ENCODE measurements at places on chromosomes 2 and 18.

GRCh38 chr2:191115391-191115790 is 35.4 kb downstream of the STAT4 start:
- DNase-seq = no peak

DNA sequence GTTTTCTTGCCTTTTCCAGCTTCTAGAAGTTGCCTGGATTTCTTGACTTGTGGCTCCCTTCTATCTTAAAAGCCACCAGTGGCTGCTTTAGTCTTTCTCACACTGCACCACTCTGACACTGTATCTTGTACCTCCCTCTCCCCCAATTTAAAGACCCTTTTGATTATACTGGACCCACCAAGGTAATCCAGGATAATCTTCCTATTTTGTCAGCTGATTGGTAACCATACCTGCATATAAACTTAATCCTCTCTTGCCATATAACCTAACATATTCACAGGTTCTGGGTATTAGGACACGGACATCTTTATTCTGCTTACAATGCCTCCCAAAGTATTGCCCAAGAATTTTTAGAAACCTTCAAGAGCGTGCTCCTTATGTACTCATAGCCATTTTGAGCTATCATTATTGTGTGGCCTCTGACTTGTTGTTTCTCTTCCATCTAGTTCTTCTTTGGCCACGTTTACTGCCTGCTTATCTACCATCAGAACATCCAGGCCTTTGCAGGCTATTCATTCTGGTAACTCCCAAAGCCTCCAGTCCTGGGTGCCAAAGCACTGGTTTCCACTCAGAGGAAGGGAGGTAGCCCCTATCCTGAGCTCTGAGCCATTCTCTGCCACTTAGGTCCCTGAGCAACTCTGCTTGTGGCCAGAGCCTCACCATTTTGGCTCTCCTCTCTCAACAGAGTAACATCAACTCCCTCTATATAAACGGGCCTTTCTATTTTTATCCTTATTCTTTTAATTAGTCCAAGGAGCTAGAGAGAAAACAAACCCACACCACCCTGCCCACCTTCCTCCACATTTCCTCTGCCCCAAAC is 70.8 kb downstream of the MYO3B start:
- DNase-seq = no peak

DNA sequence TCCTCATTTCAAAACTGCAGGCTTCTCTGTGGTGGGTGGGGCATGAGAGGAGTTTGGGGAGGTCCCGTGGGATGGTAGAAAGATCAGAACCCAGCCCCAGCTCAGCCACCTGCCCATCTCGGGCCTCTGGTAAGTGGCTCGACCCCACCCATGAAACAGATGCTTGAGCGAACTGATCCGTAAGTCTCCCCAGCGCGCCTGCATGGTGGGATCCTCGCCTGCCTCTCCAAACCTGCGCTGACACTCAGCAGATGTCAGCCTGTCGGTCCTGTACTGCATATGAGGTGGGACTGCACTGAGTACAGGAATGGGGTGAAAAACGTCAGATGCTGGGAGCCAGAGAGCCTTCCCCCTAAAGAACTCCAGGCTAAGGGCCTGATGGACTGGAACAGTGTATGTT is 15.9 kb upstream of the RPL31 start:
- no peak for DNase-seq

- DNase-seq = peak; percentile 21
These were observed 6.9 kb downstream of the YES1 start for GRCh38 chr18:805008-805754.

DNA sequence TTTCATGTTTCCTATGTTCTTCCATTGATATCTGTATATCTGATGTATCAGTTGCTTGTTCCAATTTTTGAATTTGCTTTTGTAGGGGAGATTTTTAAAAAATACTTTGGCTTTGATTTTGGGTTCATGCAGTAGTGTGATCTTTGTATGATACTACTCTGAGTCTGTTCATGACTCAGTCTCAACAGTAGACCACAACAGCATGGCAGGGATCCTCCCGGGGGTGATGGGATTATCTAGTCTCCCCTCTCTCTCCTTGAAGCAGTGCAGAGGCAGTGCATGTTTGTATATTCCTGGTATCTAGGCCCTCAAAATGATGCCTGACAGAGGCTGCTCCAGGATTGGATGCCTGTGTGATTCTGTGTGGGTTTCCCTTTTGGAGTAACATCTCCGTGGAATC is 55.3 kb downstream of the G6PC2 start:
- no peak for DNase-seq

DNA sequence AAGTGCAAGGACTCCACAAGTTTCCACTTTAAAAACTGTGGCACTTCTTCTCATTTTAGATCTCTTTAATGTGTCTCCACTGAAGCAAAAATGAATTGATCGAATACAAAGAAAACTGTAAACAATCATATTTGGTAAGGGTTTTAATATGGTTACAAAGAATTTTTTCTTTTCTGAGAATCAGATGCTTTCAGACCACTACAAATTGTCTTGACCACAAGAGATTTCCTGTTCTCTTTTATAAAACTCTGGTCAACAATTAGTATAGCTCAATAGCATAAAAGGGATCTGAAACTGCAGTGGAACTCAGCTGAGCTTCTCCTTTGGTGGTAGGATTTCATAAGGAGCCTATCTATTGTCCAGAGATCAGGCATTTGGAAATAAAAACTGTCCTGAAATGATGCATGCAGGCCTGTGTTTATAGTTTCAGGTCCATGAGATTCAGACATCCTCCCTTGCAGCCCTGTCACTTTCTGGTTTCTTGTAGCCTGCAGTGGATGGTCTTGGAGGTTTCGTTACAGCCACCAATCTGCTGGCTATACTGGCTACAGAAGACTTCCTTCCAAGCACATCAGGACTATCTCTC is 120.0 kb downstream of the DOCK10 start:
- DNase-seq = no peak

DNA sequence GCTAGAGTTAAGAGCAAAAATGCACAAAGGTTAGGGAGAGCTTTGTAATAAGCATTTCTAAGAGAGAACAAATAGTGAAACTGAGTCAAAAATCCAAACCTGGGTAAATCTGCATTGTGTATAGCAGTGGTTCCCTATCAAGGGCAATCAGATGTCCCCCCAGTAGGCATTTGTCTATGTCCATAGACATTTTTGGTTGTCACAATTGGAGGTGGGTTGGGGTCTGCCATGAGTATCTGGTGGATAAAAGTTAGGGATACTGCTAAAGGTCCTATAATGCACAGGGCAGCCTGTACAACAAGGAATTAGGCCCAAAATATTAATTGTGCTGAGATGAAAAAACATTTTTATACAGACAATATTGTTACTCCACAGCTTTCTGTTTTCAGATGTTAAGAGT is 21.0 kb downstream of the NOP58 start:
- no peak for DNase-seq

DNA sequence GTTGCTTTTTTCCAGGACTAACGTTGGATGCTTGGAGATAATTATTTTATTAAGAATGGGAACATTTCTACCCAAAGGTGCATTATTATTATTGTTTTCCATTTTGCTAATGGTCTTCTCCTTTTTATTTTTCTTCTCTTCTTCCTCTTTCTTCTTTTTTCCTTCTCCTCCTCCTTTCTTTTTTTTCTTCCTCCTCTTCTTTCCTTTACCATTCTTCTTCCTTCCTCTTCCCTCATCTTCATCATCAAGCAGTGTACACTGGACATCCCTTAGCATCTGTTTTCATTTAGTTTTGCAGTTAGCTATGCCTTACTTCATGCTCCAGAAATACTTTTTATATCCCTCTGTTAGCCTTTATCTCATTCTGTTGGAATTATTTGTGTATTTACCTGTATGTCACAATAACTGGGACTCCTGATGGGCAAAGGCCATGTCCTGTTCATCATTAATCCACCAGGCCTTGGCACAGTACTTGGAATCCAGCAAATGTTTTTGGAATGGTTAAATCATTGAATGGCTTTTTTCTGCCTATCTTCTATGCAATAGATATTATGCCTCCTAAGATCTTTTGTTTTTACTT is 162.7 kb downstream of the CAMKMT start:
- no peak for DNase-seq
